K562 (cell line): ENCODE measurements at places on chromosomes 12 and 14.
A peak's percentile ranks its signal among the peaks of the same experiment; 100 is the strongest.

GRCh38 chr14:102777711-102778337, 575 bp downstream of the TRAF3 start:
- H3K4me1 ChIP-seq: peaks cover 21% of the 10 kb centered on the region
- no peaks in the 10 kb centered on the region for H3K27me3 ChIP-seq

- no peaks in the 10 kb centered on the region for H3K36me3 ChIP-seq
- H3K27me3 ChIP-seq: no peaks in the 10 kb centered on the region
- no peaks in the 10 kb centered on the region for H3K4me1 ChIP-seq
- DNase-seq: no peak
- H3K4me3 ChIP-seq: no peak overlapping the region
Measured at GRCh38 chr14:40762685-40763084, 844.0 kb upstream of the LRFN5 start.

DNA sequence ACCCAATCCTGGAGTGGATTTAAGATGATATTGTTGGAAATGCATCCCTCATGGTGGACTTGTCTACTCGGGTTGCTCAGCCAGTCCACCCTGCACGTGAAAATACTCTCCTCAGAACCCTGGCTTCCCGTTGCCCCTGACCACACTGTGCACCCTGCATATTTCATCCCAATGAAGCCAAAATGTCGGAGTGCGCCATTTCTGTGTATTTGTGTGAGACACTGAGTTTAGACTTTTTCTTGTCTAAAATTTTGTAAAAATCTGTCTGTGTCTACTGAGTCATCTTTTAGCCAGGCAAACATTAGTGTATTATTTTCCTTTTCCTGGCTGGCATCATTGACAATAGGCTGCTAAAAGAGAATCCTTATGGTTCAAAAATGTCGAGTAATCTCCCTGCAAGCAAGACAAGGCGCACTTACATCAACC, 485 bp upstream of the PNMA1 start:
- H3K27me3 ChIP-seq: no peaks in the 10 kb centered on the region
- peak overlapping the region; percentile 4; the same call in 2 of the 3 replicates for H3K27ac ChIP-seq
- H3K4me1 ChIP-seq: peaks cover 11% of the 10 kb centered on the region; the same call in 2 of the 3 replicates
- peaks cover 42% of the 10 kb centered on the region; the same call in 2 of the 3 replicates for H3K36me3 ChIP-seq

DNA sequence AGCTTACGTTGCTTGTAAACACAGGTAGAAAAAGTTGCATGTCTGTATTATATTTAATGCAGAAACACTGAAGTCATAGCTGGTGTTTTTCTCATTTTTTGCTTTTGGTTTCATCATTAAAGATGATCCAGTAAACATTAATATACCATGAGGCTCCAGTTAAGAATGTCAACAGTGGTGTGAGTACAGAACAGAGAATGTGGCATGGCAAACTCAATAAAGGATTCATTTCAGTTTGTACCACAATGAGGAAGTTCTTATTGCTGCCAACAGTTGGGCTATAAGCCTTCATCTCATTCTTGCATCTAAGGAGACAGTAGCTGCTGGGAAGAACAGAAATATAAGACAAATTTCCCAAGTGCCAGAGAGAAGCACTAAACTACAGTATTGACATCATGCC, 72.1 kb upstream of the ST8SIA1 start:
- no peak overlapping the region for H3K4me3 ChIP-seq
- peaks cover 3% of the 10 kb centered on the region; the same call in 1 of the 3 replicates for H3K27me3 ChIP-seq
- no peaks in the 10 kb centered on the region for H3K36me3 ChIP-seq
- DNase-seq: no peak

DNA sequence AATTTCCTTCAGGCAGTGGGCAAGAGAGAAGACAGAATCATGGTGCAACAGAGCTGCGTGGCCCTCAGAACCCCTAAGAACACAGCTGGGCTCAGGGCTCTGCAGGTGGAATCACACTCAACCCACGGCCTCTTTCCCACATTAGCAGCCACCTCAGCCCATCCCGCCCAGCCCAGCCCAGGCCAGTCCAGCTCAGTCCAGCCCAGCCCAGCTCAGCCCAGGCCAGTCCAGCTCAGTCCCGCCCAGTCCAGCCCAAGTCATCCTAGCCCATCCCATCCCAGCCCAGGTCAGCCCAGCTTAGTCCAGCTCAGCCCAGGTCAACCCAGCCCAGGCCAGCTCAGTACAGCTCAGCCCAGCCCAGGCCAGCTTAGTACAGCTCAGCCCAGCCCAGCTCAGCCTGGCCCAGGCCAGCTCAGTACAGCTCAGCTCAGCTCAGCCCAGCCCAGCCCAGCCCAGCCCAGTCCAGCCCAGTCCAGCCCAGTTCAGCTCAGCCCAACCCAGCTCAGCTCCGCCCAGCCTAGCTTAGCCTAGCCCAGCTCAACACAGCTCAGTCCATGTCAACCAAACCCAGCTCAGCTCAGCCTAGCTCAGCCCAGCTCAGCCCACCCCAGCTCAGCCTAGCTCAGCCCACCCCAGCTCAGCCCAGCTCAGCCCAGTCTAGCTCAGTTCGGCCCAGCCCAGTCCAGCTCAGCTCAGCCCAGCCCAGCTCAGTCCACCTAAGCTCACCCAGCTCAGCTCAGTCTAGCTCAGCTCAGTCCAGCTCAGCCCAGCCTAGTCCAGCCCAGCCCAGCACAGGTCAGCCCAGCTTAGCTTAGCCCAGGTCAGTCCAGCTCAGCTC, 183.1 kb downstream of the TMEM121 start:
- H3K27ac ChIP-seq: no peak overlapping the region; the same call in 2 of the 3 replicates
- H3K4me3 ChIP-seq: no peak overlapping the region
- H3K27me3 ChIP-seq: no peaks in the 10 kb centered on the region
- H3K4me1 ChIP-seq: peaks cover 7% of the 10 kb centered on the region
- no peaks in the 10 kb centered on the region for H3K36me3 ChIP-seq

DNA sequence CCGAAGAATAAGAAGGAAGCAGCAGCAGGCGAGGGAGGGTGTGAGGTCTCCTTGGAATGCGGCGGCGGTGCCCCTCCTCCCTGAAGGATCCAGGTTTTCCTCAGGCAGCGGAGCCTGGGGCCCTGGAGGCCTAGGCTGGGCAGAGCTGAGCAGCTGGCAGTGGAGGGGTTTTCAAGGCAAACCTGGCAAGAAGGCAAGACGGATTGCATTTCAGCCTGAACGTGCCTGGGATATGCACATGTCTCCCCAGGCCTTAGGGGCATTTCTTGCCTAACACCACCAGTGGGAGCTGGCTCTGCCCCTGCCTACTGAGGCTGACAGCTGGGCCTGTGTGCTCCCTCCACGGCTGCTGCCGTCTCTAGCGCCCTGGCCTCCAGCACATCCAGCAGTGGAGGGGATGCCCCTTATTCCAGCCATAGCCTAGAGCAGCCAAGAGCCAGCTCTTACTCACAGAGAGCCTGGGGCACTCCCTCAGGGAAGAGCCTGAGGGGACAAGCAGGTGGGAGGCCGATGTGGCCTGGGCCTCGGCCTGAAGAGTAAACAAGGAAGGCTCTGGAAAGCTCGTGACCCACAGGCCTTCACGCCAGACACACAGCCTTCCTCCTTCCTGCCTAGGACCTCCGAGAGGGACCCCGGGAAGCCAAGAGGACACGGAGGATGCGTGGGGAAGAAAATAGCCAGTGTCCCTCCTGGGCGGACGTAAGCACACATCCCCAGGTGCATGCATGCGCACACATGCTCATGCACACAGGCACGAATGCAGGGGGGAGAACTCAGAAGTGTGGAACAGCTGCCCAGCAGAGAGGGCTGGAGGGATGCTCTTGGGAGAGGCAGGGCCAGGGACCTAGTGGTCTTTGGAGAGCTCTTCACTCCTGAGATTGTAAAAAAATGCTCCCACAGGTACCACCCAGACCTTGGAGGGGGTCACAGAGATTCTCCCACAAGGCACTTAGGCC, 23.0 kb upstream of the EIF2B2 start:
- H3K4me1 ChIP-seq: peaks cover 26% of the 10 kb centered on the region
- H3K36me3 ChIP-seq: no peaks in the 10 kb centered on the region
- DNase-seq: no peak
- H3K4me3 ChIP-seq: no peak overlapping the region
- H3K27ac ChIP-seq: no peak overlapping the region

GRCh38 chr12:104611671-104612070, 154.9 kb downstream of the CHST11 start:
- no peak for DNase-seq
- no peak overlapping the region for H3K4me3 ChIP-seq
- H3K36me3 ChIP-seq: peaks cover 8% of the 10 kb centered on the region
- H3K27ac ChIP-seq: no peak overlapping the region
